ENCODE measurements at places on chromosomes 3 and 15. TPM values are rescaled to one million over a fixed set of nuclear protein-coding genes. Genes with fewer than 3 reads are reported as not detected.

DNA sequence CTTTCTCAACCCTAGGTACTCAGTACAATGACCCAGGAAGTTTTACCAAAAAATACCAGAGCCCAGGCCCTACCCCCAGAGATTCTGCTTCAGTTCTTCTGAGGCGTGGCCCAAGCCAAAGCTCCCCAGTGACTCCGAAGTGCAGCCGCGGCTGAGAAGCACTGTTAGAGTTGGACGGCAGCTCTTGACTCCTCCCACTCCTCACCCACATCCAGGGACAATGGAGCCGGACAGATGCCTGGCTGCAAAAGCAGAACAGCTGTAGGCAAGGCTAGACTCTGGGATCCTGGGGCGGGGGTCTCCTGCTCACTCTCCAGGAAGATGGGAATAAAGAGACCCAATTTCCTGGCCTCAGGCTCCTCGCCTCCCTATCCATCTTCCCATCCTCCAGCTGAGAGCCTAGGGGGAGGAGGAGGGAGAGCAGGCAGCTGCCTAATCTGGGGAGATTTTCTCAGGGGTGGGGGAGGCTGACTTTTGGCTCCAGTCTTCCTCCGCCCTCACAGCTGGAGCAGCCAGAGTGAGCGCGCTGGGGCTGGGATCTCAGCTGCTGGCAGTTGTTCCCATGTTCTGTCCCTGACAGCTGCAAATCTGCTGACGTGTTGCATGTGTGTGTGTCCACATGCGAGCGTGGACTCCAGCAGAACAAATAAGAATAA is 223.8 kb downstream of the OPA1 start:
- peaks cover 19% of the 10 kb centered on the region for H3K4me1 ChIP-seq
- H3K36me3 ChIP-seq: no peaks in the 10 kb centered on the region
- peak overlapping the region; percentile 50 for H3K27ac ChIP-seq
- H3K4me3 ChIP-seq: peak overlapping the region; percentile 45

DNA sequence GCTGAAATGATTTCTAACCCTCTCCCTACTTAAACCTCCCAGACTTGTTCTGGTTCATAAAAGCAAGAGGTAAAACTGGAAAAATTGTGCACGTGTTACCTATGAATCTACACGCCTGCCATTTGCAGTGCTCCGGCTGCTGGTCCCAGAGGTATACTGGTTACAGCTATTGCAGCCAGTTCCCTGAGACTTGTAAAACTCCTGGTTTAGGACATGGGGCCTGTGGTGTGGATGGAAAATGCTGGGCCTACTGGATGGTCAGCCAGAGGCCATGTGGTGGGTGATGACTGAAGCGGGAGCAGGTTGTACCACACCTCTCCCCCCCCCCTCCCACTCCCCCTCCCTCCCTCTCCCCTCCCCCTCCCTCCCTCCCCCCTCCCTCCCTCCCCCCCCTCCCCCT is 45.0 kb downstream of the SENP2 start:
- H3K36me3 ChIP-seq: peaks cover 43% of the 10 kb centered on the region
- H3K27ac ChIP-seq: no peak overlapping the region

GRCh38 chr3:143269741-143270140 is 150.2 kb downstream of the CHST2 start:
- H3K36me3 ChIP-seq: no peaks in the 10 kb centered on the region
- no peak for DNase-seq
- H3K4me1 ChIP-seq: no peaks in the 10 kb centered on the region

- H3K27ac ChIP-seq: no peak overlapping the region
- no peaks in the 10 kb centered on the region for H3K36me3 ChIP-seq
These were observed 446.0 kb downstream of the GRM7 start for GRCh38 chr3:7306901-7307300.

GRCh38 chr3:13037458-13038117 is 35.6 kb downstream of the IQSEC1 start:
- H3K27ac ChIP-seq: no peak overlapping the region
- H3K36me3 ChIP-seq: no peaks in the 10 kb centered on the region
- no peaks in the 10 kb centered on the region for H3K4me1 ChIP-seq
- no peaks in the 10 kb centered on the region for H3K27me3 ChIP-seq

The MESP2 gene
- 1.6 TPM for total RNA-seq

DNA sequence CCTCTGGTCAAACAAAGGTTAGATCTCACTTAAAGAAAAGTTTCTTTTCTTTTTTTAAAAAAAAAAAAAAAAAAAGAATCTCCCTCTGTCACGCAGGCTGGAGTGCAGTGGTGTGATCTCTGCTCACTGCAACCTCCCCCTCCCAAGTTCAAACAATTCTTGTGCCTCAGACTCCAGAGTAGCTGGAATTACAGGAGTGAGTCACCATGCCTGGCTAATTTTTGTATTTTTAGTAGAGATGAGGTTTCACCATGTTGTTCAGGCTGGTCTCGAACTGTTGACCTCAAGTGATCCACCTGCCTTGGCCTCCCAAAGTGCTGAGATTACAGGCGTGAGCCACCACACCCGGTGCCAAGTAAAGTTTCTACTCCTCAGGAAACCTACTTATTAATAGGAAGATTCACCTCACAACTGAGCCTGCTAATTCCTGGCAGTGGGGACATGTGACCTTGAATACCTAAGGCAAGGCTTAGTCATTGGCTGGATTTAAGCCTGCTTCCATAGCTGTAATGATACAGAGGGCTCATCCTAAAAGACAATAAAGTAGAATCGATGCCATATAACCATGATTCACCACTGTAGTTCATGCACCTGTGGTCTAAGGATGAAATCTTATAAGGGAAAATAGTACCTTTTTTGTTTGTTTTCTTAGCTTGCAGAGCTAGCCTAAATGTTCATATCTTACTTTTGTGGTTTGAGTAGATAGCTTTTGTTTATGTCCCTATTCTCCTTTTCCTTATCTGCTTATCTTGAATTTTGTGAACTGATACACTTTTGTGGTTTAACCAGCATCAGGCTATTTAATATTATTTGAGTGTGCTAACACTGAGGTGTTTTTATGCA is 24.8 kb upstream of the RBMS3 start:
- no peak overlapping the region for H3K4me3 ChIP-seq
- no peak for DNase-seq

DNA sequence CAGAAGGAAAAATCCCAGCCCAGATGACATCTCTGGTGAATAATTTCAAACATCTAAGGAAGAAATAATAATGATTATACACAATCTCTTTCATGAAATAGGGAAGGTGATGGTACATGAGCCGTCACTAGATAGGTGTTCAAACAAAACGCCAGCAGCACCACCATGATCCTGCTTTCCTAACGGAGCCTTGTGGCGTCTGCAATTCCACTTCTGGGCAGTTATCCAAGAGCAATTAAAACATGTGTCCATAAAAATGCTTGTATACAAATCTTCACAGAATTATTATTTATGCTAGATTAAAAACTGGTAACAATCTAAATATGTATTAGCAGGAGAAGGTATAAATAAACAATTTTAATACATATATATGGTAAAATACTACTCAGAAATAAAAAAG is 33.7 kb downstream of the RTP4 start:
- no peak overlapping the region for H3K4me3 ChIP-seq
- no peak for DNase-seq
- no peak overlapping the region for H3K27ac ChIP-seq
- no peaks in the 10 kb centered on the region for H3K4me1 ChIP-seq
- H3K36me3 ChIP-seq: no peaks in the 10 kb centered on the region

The FAM81A gene
- 0.35 TPM for total RNA-seq

The CCDC66 gene
- total RNA-seq: 32.1 TPM

DNA sequence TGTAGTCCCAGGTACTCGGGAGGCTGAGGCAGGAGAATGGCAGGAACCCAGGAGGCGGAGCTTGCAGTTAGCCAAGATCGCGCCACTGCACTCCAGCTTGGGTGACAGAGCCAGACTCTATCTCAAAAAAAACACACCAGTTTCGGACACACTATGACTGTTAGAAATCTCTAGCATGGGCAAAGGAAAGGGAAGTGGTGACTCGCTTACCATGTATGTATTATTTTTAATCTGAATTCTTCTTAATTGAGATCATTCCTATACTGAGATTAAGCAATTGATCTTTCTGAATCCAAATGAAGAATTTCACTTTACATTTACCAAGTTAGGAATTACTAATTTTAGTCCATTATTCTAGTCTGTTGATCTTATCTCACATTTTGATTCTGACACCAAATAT is 459.2 kb upstream of the ALCAM start:
- no peak for DNase-seq
- no peaks in the 10 kb centered on the region for H3K36me3 ChIP-seq
- H3K4me3 ChIP-seq: no peak overlapping the region
- H3K4me1 ChIP-seq: no peaks in the 10 kb centered on the region
- no peaks in the 10 kb centered on the region for H3K27me3 ChIP-seq

DNA sequence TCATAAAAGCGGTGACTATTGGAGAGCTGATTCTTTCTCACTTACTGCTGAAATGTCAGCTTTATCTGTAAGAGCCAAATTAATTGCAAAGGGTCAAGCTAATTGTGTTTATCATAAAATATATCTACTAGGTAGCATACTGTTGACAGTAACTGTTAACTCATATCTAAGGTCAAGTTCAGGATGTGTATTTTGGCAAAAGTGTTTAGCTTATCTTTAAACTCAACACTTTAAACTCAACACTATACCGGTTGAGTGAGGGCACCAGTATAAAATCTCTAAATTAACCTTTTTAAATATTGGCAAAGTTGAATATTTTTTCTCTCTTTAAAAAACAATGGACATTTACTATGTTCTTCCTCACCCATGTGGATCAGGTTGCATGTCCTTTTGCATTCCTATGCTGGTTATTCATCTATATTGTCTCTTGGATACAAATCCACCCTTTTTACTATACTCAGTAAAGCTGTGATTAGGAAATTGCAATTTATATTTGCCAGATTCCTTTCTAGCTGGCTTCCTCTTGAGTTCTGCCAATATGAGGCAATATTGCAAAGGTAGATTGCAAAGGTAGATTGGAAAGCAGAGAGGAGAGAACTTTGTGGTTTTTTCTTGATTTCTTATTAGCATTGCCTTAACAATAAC is 344.6 kb upstream of the DCBLD2 start:
- no peaks in the 10 kb centered on the region for H3K36me3 ChIP-seq
- H3K4me3 ChIP-seq: no peak overlapping the region
- H3K4me1 ChIP-seq: no peaks in the 10 kb centered on the region
- no peak for DNase-seq
- no peak overlapping the region for H3K27ac ChIP-seq

The DNAH12 gene
- total RNA-seq: 0.77 TPM

Measured in endodermal cell (in vitro differentiated cells).